ENCODE measurements at places on chromosomes 7 and 10. TPM values are rescaled to one million over a fixed set of nuclear protein-coding genes. Genes with fewer than 3 reads are reported as not detected.
A peak's percentile ranks its signal among the peaks of the same experiment; 100 is the strongest.

LIPF gene
- not detected for total RNA-seq

HKDC1 gene
- total RNA-seq, result not detected

NACAD gene
- 125 TPM for total RNA-seq

STMP1 gene
- total RNA-seq, result 54.6 TPM

MAT1A gene
- not detected for total RNA-seq

GRCh38 chr10:130066743-130067142 is 43.9 kb downstream of the C10orf143 start:
- DNase-seq, result no peak

DNA sequence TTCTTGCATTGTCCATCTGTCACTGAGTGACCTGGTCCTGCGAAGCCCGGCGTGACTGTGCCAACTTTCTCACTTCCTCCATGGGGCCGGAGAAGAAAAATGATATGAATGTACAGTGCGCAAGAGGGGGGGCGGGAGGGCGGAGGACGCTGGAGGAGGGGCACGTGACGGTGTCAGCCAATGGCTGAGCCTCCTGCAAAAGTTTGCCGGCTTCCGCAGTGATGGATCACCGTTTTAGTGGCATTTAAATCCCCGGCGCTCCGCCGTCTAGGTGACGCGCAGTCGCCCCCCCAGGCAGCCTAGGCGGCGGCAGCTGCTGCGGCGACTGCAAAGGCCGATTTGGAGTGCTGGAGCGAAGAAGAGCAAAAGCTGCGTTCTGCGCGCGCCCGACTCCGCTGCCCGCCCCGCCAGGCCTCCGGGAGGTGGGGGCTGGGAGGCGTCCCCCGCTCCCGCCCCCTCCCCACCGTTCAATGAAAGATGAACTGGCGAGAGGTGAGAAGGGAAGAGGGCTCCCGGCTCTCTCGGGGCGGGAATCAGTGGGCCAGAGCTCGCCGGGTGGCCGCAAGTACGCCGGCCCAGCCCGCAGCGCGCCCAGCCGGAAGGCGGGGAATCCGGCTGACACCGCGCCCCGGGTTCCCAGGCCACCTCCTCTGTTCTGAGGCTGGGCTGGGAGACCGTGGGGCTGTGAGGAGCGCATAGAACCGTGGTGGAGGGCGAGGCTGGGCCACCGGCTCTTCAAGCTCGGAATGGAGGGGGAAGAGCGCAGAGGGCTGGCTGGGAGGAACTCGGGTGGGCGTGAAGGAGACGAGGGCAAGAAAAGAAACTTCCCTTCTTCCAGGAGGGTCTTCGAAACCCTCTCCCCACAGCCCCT is at the start of gene HOXA1:
HOXA1 (minus strand) TSS at position 104 of the 871 bp plus-strand sequence; CDS start at position 16, 88 bp downstream.
- DNase-seq, result peak; percentile 69

DNA sequence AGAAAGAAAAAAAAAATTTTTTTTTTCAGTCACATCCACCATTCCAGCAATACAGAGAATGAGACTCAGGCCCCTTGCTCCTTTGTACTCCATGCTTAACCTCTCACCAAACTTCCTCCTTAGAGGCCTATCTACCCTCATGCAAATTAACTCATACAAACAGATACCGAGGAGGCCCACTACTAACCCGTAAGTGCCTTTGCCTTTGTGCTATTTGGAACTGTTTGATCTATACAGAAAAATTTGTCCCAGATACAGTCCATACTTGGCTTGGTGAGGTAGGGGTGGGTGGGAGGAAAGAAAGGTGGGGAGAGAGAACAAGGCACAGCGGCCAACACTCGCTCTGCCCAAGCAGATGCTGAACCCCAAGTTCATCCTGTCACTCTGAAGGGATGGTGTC is 87.8 kb upstream of the DUSP5 start:
- DNase-seq, result no peak

- DNase-seq, result no peak
Observed at GRCh38 chr10:6978187-6978627, 398.1 kb upstream of the PRKCQ start.

DNA sequence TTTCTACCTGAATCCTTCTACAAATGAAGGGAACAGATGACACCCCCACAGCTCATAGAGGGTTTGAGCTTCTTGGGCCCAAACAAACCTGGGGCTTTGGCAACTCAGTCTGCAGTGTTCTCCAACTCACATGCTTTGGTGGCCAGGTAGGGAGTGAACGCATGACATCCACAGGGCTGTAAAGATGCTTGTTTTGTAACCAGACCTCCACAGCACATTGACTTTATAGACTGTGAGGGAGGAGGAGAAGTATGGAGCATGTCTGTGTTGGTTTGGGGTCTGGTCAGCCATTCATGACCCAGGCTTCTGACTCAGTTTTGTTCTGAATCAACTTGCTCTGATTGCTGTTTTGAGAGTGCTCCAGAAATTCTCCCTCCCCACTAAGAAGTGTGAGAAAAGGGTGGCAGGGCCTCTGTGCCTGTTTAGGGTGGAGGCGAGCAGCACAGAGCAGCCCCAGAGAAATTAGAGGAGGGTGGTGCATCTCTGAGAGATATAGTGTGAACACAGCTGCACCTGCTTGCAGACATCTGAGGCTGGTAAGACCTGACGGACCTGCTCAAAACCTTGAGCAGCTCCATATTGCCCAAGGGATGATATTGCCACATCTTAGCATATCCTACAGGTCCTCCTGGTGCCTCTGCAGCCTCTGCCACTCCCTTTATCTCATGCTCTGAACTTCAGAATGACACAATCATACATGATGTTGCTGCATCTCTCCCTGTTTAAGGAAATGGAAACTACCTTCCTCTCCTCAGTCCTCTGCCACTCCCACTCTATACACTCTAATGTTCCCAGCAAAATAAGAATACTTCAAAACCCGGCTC is 287.7 kb downstream of the ABCA13 start:
- no peak for DNase-seq

DNA sequence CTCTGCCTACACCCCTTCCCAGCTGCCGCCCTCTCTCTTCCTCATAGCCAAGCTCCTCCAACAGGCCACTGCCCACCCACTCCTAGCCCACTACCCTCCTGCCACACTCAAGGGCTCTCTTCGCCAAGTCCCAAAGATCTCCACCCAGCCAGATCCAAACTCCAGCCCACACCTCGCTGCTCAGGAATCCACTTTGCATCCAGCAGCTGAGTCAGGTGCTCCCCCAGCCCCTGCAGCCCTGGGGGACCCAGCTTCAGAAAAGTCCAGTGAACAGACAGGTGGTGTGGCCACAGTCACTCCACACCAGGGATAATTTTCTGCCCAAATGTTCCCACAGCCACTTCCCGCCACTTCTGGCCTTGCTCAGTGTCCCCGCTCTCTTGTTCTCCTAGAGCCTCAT is 10.9 kb downstream of the OGDHL start:
- DNase-seq, result no peak

All from glutamatergic neuron (in vitro differentiated cells).